AG08396 (cell line): ENCODE measurements at places on chromosomes 2 and 18.

GRCh38 chr2:8268172-8268783 lies 413.6 kb upstream of the ID2 start:
- DNase-seq: no peak

DNA sequence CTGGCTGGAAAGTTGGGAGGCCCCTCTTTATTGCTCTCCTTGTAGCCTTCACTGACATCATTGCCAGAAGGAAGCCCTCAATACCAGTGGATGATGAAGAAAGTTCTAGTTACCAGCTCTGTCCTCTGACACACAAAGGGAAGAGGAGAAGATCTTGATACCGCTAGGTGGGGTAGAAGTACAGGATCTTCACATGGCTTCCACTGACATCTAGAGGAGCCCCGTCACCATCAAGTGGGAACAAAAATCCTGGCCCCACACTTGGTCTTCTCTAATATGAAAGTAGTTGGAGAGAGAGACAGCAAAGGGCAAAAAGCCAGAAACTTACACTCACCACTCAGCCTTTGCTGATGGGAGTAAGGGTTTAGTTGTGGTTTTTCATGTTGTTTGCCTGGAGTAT lies 12.4 kb downstream of the XIRP2 start:
- DNase-seq: peak; percentile 2

DNA sequence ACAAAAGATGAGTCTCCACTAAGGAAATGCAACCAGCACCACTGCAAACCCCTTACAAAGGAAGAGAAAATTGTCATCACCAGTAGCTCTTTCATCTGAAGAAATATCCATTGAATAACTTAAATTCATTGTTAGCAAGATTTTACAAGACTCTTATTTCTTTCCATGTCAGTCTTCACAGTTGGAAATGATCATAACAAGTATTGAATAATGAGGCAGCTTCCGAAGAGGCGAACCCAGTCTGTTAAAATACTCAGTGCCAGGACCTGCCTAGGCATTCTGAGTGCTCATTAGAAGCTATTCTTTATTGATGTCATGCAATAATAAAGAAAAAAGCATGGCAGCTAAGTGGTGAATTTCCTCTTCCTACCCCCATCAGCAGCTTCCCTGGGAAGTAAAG lies 33.5 kb downstream of the NOSTRIN start:
- DNase-seq: no peak

DNA sequence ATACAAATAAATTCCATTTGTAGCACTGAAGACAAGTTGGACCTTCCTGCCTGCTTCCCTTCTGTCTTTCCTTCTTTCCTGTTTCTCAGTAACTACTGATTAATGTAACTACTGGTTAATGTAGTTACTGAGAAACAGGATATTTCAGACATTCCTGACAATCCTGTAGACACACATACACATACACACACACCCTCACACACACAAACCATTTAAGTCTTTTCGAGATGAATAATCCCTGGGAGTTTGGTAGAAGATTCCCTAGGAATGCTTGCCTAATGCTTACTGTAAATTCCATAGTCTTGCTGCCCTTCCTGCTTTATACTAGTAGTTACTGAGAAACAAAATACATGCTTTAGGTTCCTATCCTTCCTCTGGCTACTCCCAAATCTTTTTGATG lies 83.9 kb downstream of the PIK3C3 start:
- peak; percentile 29 for DNase-seq

DNA sequence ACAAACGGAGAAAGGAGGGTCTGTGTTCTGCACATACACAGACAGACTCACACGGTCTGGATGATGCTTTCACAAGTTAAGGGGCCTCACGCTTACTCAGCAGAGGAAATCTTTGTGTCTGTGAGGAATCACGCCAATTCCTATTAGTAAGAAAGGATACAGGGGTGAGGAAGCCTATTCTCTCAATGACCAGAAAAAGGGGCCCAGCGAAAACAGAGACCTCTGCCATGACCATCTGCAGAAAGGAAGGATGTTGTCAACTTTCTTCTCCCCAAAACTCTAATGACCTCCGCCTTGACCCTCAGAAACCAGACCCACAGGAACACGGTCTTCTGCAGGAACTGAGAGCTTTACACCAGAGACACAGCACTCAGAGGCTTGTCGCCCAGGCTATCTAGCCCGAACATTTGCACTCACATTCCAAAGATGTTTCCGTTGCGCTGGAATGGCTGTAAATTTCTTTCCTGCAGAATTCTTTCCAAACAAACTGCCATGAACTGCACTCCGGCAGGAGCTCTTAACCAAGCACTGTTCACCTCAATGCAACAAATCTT lies 186.3 kb downstream of the TCF4 start:
- DNase-seq: peak; percentile 57
